ENCODE measurements at places on chromosomes 5 and 9.
A peak's percentile ranks its signal among the peaks of the same experiment; 100 is the strongest.

DNA sequence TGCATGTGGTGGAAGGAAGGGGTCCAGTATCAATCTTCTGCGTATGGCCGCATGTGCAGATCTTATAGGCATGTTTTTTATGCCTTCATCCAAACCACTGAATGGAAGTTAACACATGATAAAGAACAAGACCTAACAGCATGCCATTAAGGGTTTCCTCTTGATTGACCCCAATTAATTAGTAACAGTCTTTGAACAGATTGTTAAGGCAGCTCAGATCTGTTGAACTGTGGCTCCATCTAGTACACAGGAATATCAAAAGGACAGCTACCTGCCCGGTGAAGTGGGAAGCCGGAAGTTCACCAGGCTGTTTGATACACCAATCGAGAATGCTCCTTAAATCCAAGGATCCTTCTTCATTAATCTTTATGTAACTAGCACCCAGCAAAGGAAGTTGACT lies 159.9 kb upstream of the ADAMTS16 start:
- DNase-seq, result no peak

GRCh38 chr5:127987354-127988145 lies 96.0 kb upstream of the SLC12A2 start:
- DNase-seq, result no peak

- no peak for DNase-seq
Observed at GRCh38 chr5:72353046-72353445, 32.9 kb downstream of the PTCD2 start.

GRCh38 chr9:18473652-18474279 lies at the start of gene ADAMTSL1:
TSS of gene ADAMTSL1 (plus strand) at chr9:18474153. CDS start at chr9:18474233, 80 bp downstream.
- DNase-seq, result no peak

- DNase-seq, result no peak
Observed at GRCh38 chr5:17713301-17713700, 79.0 kb downstream of the TAF11L14 start.

GRCh38 chr9:109286571-109286977 lies 34.3 kb downstream of the EPB41L4B start:
- no peak for DNase-seq

DNA sequence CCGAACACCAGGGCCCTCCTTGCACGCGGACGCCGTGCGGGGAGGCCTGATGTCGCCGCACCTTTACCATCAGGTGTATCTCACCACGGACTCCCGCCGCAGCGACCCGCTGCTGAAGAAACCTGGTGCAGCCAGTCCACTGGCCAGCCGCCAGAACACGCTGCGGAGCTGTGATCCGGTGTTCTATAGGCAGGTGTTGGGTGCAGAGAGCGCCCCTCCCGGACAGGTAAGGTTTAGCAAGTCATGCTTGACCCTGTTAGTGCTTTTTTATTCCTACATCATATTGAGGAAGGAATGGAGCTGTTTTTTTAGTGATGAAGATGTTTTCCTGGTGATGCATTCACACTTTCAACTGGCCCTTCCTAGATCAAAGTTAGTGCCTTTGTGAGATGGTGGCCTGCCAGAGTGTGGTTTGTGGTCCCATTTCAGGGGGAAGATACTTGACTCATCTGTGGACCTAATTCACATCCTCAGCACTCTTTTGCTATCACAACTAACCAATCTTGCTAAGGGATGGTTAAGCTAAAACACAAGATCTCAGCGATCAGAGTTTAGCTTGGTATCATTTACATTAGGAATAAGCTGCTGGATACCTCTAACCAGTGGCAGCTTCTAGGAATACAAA lies 2.7 kb downstream of the PCDHGC3 start:
- DNase-seq, result no peak

- DNase-seq, result no peak
Observed at GRCh38 chr9:77271023-77271690, 93.8 kb downstream of the VPS13A start.

GRCh38 chr9:16505199-16505598 lies 365.3 kb downstream of the BNC2 start:
- DNase-seq, result no peak

- no peak for DNase-seq
Observed at GRCh38 chr9:35203528-35203927, 41.7 kb downstream of the UNC13B start.

DNA sequence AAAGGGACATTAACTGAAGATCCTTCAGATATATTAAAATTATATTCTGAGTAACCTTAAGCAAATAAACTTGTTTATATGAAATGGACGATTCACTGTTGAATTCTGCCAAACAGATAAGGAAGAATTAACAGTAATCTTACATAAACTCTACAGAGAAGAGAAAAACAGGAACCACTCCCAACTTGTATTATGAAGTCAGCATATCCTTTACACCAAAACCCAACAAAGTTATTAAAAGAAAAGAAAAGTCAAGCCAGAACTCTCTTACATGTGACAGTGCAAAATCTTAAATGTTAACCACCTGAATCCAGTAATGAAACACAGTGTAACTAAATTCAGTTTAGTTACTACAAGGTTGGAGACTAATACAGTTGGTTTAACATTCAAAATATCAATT lies 185.8 kb downstream of the DEPDC1B start:
- DNase-seq, result no peak

GRCh38 chr5:74313896-74314295 lies 326.6 kb downstream of the ENC1 start:
- no peak for DNase-seq

DNA sequence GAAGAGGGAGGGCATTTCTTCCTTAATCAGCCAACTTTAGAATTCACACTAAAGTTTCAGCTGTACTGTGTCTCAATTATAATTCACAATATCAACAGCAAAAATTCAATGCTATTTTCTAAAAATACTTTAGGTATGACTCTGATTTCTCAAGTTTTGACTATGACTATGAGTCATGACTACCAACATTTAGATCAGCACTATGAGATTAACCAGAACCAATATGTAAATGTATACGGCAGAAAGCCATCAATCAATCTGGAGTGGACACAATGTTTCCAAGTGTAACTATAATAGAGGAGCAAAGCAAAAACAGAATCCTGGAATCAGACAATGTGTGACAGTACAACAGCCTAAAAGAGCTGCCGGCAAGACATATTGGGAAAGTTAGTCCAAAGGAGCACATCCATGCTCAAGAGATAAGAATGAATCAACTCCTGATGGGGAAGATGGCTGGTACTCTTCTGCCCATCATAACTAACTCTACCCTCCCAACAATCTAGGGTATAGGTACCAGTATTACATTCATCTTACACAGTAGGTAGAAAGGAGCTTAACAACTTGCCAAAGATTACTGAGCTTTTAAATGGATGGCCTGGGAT lies 294.4 kb downstream of the SEMA5A start:
- DNase-seq, result no peak

DNA sequence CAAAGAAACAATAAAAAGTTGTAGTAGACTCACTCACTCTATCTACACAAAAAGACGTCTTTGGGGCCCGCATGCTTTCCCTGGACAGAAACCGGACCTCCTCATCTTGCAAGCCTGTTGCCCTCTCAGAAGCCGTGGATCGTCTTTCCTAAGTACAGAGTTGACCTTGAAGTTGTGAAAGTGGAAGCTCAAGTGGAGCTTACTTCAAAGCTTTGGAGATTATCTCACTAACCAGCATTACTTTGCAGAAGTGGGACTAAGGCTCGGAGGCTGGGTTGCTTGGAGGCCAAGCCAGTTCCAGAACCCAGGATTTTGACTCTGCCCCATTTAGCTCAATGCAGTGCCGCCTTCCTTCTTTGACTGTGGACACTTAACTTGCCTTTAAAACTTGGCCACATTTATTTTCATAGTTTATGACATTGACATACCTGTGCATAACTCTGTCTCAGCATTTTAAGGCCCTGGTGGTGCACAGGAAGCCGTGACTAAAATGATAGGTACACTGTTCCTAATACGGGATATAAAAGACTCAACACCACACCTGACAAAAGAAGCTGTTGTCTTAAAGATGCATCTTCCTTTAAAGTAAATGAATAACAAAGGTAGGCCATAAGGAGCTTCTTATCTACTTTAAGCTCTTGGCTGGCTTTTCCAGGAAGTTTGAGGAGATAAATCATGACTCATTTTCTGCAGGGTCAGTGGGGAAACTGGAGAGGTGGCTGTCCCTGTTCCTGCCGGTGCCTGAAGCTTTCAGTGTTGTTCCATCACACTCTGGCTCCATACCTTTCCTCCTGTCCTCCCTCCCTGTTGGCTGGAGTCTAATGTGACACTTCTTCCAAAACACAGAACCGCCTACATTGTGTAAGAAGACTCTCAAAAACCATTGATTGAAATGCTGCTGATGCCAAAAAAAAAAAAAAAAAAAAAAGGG lies 10.7 kb downstream of the SLC25A25 start:
- DNase-seq, result peak; percentile 63

- no peak for DNase-seq
Observed at GRCh38 chr5:100900142-100900795, 2.8 kb downstream of the ST8SIA4 start.

GRCh38 chr5:81195335-81195929 lies 37.7 kb upstream of the CKMT2 start:
- DNase-seq, result no peak

GRCh38 chr5:139180850-139181249 lies 17.3 kb downstream of the SIL1 start:
- no peak for DNase-seq

- peak; percentile 47 for DNase-seq
Observed at GRCh38 chr9:6566409-6567139, 79.0 kb downstream of the GLDC start.

GRCh38 chr5:91436241-91436640 lies 53.1 kb upstream of the ARRDC3 start:
- no peak for DNase-seq

DNA sequence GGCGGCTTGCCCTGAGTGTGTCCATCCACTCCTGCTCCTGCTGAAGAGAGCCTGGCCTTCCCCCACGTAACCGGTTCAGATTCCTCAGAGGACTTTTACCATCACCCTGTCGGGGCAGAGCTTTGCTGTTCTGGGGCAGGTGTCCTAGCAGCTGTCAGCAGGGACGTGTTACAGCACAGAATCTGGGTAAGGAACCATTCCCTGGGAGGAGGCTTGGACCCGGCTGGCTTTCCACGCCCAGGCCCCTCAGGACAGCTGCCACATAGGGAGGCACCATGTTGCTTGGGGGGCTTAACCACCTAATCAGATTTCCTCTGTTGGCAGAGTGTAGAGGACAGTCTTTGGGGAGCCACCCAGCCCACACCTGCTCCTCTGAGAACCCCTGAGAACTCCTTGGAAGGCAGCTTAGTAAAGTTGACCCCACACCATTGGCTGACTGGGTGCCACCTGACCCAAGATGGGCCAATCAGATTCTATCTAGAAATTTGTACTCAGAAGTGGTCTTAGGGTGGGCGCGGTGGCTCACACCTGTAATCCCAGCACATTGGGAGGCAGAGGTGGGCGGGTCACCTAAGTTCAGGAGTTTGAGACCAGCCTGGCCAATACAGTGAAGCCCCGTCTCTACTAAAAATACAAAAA lies 23.3 kb upstream of the EEIG1 start:
- DNase-seq, result no peak

DNA sequence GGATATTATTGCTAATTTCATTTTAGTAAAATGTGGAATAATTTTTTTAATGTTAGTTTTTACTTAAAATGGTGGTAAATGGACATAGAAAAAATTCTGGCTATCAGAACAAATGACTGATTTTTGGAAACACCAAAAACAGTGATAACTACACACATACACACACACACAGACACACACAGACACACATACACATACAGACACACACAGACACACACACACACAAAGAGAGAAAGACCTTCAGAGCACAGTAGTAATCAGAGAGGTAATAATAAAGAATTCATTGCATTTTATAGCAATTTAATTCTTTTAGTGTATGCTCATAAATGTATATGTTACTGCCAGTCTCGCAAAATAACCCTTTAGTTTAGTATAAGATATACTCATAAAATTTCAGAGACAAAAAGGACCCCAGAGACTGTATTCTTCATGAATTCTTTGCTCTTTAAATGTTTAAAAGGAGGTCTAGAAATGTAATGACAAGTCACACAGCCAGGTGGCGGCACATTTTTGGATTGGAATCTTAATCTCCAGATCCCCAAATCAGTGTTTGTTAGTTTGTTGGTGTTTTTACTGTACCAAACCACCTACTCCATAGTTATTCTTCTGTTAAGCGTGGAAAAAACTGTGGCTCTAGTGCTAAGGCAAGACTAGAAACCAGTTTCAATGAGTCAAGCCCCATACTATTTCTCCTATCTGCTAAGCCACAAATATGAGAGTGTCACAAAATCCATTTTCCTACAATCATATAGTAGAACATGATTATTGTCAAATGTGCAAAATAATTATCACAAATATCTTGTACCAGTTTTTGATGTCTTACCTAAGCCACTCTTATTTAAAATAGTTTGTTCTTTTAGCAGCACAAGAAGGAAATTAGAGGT lies 109.9 kb downstream of the EDIL3 start:
- peak; percentile 55 for DNase-seq

DNA sequence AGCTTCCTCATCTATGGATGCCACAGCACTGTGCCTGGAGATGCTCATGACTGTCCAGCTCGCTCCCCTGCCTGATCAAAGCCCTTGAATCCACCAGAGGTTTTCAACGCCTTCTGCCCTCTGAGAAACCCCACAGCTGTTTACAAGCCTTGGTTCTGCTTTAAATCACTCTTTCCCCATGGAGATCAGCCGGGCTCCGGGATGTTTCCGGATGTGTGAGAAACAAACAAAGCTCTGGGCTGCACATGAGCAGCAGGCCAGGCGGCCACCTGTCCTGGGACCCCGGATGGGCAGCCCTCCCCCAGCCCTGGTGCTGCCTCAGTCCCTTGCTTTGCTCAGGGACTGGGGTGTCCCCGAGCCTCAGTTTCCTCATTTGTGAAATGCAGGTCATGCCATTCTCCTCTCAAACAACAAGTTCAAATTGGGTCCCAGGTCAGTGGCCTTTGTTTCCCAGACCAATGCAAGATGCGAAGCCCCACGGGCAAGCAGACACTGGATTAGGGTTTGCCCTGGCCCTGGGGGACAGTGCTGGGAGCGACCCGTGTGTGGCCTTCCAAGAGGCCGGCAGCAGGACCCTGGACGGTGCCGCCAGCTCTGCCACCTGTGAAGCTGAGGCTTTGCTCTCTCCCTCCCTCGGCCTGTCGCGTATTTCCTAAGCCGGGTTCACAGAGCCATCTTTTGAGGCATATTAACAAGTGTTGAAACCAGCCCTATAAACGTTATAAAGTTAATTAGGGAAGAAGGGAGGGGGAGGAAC lies 42.4 kb upstream of the PHYKPL start:
- DNase-seq, result no peak

DNA sequence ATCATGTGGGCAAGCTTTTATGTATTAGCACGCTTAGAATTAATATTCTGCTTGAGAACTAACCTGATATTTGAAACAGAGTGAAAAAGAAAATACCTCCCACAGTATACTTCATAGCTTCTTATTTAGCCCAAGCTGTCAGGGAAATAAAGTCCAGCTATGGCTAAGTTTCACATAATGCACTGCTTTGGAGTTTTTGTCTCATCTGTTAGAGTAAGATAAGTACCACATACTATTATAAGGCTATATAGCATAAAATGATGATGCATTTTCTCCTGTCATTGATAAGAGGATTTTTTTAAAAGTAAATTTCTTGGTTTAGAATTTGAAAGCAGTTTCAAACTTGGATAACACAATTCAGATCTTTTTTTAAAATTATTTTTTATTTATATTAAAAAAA lies 2.4 kb upstream of the ANKDD1B start:
- DNase-seq, result no peak

Measured in Calu3 (cell line).